Suprapubic skin (tissue), 4 donors: ENCODE measurements at places on chromosomes 3 and 15. TPM values are rescaled to one million over a fixed set of nuclear protein-coding genes. Genes with fewer than 3 reads are reported as not detected.

- DNase-seq: no peak
Observed at GRCh38 chr15:32683906-32684584, 33.8 kb upstream of the GREM1 start.

DNA sequence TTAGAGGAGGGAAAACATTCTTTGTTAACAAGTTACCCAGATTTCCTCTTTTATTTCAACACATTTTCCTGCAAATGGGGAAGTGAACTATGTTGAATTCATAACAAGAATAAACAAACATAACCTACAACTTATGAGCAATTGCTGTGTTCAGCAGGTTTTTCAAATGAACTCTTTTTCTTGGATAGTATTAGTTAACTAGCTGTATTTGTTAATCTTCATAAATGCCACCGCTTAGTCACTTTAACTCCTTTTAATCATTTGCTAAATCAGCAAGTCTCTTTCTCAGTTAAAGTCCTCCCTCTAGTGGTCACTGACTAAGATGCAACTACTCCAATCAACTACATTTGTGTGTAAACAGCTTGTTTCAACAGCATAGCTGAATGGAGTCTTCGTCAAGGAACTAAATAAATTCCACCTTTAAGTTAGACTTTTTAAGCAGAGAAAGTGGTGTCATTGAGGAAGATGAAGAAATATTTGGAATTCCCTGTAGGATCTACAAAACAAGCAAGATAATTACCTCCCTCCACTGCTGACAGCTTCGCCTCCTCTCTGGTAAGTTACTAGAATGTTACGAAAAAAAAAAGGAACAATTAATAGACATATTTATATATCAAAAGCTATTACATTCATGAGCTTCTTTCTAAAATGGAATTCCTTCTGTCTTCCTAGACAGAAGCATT, 1122.0 kb downstream of the ROBO1 start:
- no peak for DNase-seq

CTXN2 gene
- total RNA-seq: not detected

DNA sequence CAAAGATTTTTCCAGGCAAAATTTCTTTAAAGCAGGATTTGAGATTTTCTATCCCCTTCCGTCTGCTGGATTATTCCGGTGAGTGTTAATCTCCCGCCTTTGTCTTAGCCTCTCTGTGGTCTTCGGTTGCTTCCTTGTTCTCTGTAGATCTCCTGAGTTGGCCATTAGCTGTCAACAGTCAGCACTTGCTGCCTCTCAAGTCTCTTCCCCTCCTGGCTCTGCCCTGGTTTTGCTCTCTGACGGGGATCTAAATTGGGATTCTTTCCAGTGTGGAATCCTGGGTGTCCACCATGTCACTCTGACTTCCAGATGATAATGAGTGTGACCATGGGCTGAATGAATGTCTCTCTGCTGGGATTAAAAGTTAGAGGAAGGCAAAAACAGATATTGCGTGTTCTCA, 121.5 kb downstream of the IGF1R start:
- DNase-seq: no peak

NUP210 gene
- total RNA-seq: 15.4 TPM

- no peak for DNase-seq
Observed at GRCh38 chr3:187985647-187986046, 168.3 kb upstream of the LPP start.

- DNase-seq: no peak
Observed at GRCh38 chr3:109825971-109826810, 488.8 kb upstream of the DPPA4 start.

ADGRG7 gene
- total RNA-seq: not detected

DNA sequence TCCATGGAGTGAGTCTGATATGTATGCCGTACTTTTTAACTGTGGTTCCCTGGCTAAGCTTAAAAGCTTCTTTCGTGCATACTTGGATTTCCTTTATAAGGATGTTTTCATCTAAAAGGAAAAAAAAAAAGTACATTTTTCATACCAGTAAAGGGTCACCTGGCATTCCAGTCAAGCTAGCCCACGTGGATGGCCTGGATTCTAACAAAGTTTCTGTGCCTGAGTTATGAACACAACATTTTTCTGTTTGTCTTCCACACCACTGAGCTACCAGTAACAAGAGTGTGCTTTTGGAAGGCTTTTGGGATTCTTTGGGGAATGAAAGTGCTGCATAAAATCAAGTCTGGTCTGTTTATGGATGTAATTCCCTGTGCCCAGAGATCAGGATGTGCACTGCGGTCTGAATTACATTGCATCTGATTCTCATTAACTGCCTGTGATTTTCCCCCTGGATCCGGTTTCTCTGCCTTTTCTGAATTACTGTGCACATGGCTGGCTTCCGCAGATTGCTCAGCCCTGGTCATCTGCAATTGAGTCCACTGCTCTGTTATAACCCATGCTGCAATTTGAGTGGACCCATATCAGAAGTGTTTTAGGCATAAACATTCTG, 38.2 kb upstream of the MAGI1 start:
- DNase-seq: no peak

DNA sequence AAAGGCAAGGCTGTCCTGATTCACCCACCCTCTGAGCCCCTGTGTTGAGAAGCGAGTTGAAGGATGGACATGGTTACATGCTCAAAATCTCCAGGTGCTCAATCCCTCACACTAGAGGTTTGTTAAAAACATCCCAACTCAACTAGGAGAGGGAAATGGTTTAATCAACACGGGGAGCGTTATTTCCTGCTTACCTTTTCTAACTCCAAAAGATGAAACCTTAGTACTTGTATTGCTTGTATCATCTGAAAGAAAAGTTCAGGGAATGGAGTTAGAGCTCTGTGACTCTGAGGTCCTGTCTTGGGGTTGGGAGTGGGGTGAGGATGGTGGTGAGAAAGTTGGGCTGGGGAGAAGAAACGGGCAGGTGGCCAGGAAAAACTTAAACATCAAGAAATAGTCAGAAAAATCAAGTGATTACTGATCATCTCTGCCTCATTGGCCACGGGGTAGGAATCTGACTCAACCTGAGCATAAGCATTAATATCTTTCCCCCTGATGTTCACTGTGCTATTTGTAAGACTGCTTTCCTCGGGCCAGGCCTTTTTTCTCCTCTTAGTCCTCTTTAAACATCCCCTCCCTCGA, 5.9 kb downstream of the MEIS2 start:
- no peak for DNase-seq

DNA sequence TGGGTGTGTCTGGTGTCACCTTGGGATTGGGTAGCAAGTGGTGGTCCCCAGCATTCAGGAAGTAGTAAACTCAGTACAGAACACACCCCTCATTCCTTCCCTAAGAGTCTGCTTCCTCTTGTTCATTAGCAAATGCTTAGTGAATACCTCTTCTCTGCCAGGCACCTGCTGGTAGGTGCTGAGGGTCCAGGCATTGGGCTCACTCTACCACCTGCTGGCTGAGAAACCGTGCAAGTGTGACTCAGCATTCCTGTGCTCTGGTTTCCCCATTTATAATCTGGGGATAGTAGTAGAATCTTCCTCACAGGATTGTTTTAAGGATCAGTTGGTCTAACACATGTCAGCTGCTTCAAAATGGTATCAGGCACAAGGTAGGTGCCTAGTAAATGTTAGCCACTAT, 4.8 kb downstream of the SHF start:
- DNase-seq: no peak

C3orf22 gene
- not detected for total RNA-seq

BFSP2 gene
- not detected for total RNA-seq

DNA sequence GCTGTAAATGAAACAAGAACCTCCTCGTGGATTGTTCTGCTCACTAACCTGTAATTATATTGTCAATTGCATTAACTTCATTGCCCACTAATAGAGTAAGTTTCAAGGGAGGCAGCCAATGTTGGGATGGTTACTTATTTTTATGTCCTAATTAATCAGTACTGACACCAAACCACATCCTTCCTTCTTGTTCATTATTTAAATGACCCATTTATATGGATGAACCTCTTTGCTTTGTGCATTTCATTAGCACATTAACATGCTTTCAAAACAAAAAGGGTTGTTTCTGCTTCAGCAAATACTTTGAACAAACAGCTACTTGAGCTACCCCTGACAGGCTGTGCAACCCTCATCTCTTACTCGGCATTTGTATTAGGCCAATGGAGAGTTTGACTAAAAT, 374.2 kb downstream of the MECOM start:
- no peak for DNase-seq

- DNase-seq: no peak
Observed at GRCh38 chr3:141287326-141287725, 55.7 kb downstream of the PXYLP1 start.

- no peak for DNase-seq
Observed at GRCh38 chr3:190840146-190840545, 22.3 kb downstream of the GMNC start.

CHRM5 gene
- not detected for total RNA-seq

DNA sequence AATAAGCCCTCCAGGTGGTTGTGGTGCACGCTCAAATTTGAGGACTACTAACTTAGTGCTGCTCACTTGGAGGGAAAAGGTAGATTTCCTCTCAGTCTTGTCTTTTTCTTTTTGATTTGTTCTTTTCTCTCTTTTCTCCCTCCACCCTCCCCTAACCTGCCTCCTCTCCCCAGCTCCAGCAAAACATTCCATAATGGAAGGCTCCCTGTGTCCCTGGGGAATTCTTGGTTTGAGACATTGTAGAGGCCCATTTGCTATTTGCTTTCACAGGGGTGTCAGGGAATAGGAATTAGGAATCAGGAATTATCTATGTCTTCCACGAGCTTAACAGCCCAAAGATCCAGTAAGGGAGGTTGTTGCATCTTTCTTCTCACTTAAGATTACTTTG, 136.8 kb upstream of the UMPS start:
- DNase-seq: no peak

PRRT3 gene
- total RNA-seq: 2.9 TPM

GOLGA6L10 gene
- total RNA-seq: 2.9 TPM

GRCh38 chr15:50355980-50356379, 982 bp upstream of the GABPB1 start:
- no peak for DNase-seq

DNA sequence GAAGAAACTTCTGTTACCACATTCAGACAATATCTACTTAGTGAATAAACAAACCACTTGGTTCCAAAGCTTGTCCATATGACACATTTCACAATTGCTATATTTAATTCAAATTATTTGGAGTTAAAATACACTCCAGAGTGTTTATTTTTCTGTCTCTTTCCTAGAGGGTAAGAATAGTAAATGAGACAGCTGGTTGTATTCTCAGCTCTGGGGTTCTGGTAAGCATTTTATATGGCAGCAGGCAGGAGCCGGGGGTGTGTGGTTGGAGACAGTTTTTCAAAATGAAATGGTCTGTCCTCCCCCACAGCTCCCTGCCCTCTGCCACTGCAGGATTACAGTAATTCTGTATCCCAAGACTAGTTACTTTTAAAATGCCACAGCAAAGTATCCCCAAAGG, 10.9 kb upstream of the SEC61A1 start:
- DNase-seq: no peak

DNA sequence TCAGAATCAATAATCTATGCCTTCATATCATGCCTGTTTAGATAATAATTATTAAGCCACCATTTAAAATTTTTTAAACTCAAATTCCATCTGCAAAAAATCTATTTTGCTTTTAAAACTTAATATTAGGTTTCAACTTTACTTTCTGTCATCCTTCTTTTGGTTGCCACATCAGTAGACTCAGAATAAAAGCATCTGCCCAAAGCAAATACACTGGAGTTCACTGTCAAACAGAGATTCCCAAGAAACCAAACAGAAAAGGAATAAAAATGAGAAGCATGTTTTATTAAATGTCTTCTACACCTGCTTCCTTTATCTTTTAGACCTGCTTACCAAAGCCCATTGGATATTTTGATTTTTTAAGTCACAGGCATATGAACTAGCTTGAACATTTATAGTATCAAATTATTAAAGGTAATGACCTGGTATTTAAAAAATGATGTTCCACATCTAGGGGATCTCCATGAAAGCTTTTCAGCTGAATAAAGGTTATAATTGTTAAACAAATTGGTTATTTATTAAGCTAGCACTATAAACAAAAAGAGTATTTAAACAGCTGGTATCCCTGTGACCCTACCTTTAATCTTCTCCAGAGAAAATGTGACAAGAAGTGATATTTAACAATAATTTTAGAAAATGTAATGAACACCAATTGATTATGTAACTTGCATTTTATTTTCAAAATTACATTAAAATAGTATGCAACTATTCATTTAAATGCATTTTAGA, 62.5 kb downstream of the ALCAM start:
- no peak for DNase-seq

MUC4 gene
- not detected for total RNA-seq

DNA sequence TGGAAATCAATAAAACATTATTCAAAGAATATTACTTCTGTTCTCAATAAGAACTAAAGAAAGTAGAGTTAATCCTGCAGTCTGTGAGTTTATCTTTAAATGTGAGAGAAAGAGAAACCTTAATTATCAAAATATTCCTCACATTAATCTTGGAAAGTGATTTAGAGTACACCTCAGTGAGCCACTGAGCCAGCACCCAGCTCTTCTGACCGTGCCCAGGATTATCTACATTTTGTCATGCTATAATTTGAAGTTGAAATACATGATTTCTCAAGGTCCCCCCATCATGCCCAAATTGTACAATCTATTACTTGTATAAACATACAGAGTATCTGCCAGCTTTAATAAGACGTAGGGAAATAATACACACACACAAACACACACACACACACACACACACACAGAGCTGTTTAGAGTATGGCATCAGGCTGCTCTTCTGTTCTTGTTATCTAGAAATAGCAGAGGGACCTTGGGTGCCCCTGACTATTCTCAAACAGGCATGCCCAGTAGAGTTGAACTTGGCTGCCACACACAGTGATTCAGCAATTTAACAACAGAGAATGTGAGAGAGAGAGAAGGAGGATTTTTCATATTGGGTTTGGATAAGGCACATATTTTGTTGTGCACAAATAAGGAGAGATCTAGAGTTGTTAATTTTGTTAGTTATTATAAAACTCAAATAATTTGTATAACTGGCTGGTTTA, 74.4 kb downstream of the P2RY1 start:
- DNase-seq: no peak

CD200 gene
- 3.4 TPM for total RNA-seq

DNA sequence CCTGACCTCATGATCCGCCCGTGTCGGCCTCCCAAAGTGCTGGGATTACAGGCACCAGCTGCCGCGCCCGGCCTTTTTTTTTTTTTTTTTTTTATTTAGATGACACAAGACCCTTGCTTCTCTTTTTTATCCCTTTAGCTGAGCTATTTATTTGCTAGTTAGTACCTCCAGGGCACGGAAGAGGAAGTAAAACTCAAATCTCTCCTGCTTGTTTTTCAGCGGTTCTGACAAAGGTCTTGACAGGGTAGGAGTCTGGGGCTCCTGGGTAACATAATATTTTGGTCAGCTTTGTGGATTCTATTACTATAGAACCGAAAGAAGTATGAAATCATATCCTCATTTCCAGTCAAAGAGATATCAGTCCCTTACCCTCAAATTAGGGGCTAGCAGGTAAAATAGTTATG, 44.0 kb upstream of the ETV5 start:
- DNase-seq: no peak

DNA sequence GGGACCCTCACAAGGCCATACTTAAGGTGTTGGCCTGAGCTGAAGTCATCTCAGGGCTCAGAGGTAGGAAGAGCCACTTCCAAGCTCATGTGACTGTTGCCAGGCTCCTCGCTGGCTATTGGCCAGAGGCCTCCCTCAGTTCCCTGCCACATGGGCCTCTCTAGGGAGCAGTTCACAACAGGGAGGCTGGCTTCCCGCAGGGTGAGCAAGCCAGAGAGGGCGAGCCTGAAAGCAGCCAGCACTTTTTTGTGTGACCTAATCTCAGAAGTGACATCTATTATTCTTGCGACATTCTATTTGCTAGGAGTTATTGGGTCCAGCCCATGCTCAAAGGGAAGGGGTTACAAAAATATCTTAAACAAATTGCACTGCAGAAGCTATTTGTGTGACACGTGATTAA, 201.4 kb downstream of the SSR3 start:
- no peak for DNase-seq
